ENCODE measurements at places on chromosomes 2 and 18.

DNA sequence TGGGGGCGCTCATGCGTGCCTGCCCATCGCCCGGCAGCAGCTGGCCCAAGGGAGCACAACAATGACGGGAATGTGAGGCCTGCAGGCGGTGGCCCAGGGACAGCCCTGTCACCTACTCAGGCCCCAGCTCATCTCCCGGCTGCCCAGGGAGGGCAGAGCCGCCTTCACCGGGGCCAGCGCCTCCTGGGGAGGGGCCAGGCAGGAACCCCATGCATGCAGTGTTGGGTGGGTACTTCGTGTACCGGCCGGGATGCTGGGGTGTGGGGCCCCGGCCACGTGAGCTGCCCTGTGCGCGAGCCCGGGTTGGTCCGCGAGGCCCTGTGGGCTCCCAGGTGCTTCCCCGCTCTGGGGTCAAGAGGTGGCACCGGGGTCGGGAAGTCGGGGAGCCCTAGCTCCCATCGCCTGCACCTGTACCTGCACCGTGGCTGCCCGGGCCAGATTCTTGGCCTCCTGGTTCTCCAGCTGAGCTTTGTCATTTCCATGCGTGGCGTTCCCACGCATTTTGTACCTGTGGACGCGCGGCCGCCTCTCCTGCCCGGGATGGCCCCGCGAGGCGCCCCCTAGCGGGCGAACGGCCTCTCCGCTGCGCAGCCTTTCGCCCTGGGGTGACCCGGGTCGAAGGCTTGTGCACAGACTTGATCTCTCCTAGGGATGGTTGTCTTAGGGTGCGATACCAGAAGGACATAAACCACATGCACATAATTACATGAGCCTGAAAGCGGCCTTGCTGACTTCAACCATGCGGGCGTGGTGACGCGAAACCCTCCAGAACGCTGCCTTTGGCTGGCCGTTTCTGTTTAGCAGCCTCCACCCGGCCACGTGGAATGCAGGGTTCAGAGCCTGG, 950 bp downstream of the KLHL30 start:
- DNase-seq: no peak

DNA sequence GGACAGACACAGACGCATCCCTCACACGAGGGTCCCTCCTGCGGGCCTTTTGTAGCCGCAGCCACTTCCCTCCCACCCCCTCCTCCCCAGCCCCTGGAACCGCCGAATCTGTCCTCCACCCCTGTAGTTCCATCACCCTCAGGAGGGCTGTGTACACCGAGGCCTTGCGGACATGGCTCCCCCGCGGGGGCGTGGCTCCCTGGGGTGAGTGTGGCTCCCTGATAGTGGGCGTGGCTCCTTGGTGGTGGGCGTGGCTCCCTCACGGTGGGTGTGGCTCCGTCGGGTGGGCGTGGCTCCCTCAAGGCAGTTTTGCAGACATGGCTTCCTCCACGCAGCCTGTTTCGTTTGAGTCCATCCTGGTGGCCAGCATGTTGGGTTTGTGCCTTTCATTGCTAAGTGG, 420.7 kb upstream of the SALL3 start:
- DNase-seq: no peak

DNA sequence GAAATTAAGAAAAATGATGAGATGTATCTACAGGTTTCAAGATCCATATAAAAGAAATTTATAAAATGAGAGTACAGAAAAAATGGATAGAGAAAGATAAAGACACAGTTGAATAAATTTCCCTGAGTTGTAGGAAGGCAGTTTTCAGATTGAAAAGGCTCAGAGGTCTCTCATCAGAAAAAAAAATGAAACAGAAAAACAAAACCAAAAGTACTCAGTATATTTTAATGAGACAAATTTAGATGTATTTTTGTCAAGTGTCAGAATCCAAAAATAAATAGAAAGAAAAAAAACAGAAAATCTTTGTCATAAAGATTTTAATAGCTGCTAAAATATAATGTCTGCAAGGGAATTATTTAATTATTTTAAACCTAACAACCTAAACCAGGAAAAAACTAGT, 520.5 kb downstream of the KCNJ3 start:
- DNase-seq: no peak

- no peak for DNase-seq
Observed at GRCh38 chr2:70388813-70389212, 86.9 kb upstream of the FAM136A start.

DNA sequence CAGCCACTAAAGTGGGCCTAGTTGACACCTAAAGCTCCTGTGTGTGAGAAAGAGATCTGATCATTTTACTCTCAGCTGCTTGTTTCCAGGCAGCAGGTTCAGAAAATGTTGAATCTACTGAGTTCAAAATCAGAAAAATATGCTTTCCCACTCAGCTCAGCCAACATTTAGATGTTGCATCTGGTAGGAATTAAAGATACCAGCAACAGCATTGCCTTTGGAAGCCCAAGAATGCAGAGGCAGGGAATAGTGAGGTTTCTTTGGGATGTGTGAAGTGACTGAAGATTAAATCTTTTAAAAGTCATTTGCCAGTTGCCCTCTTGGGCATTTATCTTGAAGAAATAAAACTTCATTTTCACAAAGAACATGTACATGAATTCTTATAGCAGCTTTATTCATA, 33.9 kb upstream of the DOCK10 start:
- no peak for DNase-seq
